GM12892 (cell line): ENCODE measurements at places on chromosomes 4 and X.

DNA sequence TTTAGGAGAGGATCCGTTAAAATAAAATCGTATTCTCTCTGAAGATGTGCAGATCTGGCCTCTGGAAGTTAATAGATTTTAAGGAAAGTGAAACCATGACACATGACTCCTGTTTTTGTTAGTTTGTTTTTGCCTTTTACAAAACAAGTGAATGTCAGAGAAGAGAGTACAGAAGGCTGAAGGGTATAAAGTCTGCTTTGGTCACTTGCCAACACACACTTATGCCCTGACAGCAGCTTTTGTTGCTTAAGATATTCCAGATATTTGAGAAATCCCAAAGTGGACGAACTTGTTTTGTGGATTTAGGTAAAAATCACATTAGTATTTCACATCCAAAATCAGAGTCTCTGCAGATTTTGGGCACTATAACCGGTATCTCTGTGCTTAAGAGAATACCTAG is 192.4 kb upstream of the RASGEF1B start:
- DNase-seq, result no peak

- DNase-seq, result no peak
These were observed 70.8 kb upstream of the PACRGL start for GRCh38 chr4:20629186-20630106.

GRCh38 chr4:118981171-118981838 is 92.7 kb downstream of the SYNPO2 start:
- DNase-seq, result no peak

DNA sequence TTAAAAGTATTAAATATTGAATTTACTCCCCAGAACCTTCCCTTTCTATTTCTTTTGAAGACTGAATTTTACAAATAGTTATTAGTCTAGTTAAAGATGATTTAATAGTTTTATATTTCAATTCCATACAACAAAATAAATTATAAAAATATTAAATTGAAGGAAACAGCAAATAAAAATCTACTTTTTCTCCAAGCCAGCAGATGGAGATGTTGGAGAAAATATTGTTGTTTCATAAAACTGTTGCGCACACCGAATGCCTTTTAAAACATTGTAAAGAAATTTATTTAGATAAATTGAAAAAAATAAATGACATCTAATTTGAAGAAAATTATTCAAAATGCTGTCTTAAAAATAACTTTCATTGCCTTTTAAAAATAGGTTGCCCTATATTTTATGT is 5.5 kb downstream of the GRIA2 start:
- DNase-seq, result no peak

DNA sequence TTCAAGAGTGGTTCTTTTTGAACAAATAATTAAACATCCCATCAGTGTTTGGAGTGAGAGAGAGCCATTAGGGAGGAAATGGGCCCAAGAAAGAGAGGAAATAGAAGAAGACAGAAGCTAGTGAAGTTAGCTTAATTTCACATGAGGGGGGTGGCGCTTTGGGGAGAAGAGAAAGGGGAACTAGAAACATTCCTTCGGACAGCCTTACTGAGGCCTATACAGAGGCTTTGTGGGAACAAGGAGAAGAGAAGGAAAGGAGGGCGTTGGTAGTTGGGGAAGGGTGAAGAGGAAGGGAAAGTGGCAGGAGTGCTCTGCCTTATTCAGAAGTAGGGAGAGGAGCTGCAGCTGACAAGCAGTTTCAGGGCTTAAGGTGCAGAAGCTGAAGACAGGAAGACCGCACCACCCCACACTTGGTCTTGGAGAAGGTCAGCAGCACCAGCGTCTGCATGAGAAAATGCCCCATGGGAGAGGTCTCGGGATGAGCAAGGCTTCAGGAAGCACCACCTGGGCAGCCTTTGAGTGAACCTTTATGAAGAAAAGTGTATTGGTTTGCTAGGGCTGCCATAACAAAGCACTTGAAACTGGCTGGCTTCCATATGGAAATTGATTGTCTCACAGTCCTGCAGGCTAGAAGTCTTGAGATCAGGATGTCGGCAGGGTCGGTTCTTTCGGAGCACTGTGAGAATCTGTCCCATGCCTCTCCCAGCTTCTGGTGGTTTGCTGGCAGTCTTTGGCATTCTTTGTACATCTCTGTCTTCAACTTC is 85.1 kb downstream of the KIT start:
- DNase-seq, result no peak

DNA sequence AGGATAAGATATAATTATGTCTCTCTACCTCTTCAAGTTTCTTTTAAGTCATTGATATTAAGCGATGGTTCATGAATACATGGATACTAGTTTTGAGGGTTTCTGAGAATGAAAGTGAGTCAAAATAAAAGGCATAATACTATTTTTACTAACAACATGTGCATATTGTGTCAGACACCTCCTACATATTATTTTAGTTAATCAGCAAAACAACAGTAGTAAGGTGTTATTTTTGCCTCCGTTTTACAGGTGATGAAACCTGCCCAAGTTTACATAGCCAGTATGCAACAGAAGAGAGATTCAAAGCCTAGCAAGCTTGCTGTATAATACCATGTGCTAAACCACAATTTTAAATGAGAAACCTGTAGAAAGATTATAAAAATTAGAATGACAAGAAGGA is 544.1 kb downstream of the EPHA5 start:
- no peak for DNase-seq

DNA sequence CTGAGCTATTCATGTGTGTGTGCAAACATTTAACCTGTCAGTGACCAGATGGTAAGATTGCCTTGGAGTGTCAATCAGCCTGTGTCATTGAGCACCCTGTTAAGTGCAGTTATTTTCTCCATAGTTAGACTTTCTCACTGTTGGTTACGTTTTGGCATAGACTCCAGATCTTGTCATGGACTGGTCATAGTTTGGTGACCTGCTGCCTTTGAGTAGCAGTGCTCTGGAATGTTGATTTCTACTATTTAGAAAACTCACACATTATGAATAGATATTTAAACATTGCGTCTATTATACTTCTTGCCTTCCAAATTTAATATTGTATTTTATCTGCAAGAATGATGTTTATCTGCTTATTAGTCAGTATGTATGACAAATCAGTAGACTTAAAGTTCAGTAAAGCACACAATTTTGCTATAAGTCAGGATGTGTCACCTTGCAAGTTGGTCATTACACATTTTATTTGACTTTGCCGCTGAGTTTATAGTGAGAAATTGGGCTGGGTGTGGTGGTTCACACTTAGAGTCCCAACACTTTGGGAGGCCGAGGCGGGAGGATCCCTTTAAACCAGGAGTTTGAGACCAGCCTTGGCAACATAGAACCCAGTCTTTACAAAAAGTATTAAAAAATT is 42.4 kb downstream of the KIAA0232 start:
- DNase-seq, result no peak

DNA sequence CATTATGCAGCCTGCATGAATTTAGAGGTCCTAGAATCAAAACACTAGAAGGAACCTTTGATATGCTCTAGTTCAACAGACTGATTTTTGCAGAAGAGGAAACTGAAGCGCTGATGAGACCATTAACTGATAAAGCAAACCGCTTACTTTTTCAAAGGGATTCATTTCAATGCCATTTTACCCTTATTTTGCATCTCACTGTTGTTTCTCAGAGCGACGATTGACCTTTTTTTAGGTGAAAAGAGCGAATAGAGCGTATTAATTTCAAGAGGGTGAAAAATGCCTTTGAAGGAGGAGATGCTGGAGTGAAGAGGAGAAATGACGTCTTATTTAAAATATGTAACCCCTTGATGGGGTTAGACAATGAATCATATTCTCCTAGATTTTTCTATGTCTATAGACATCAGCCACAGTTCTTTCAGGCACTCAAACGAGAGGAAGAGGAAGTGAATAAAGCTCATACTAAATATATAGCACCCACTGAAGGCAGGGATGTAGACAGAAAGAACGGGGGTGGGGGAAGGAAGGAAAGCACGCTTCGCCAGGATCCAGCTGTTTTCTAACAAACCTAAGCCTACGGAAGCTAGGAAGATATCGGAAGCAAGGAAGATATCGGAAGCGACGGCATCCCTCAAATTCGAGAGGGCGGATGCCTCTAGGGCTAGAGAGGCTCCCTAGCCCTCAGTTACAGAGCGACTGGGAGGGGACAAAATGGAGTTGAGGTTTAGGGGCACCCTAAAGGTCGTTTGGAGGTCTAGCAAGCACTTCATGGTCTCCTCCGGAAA is 848 bp downstream of the ACSL4 start:
- no peak for DNase-seq

- DNase-seq, result no peak
These were observed 658 bp downstream of the ATP6AP2 start for GRCh38 chrX:40581336-40581920.
